ENCODE measurements at places on chromosomes 5 and 9.

DNA sequence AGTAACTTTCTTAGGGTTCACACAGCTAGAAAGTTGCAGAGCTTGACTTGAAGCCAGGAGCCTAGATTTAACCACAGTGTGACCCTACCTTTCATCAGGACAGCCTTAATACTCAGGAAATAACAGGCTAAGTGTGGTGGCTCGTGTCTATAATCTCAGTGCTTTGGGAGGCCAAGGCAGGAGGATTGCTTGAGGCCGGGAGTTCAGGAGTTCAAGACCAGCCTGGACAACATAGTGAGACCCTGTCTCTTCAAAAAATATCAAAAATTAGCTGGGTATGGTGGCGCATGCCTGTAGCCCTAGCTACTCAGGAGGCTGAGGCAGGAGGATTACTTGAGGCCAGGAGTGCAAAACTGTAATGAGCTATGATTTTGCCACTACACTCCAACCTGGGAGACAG lies 681.1 kb downstream of the MAT2B start:
- no peak for DNase-seq

DNA sequence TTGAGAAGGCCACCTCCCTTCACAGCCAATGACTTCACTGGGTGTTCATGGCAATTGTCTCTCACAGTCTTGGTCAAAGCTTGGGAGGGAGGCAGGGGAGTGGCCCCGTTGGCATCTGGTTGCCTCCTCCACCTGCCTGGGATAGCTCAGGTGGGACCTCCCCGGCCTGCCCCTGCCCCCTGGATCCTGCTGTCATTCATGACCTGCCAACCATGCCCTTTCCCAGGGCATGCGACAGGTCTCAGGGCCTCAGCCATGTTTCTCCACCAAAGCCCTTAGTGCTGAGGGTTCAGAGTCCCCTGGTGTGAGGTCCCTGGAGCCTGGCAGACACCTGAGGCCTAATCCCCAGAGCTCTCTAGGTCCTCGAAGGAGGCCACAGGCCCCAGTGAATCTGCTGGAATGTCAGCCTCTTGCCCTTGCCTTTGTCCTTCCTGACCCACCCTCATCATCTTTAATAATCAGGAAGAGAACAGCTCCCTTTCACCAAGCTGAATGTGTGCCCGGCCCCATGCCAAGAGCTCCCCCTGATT lies 5.6 kb downstream of the DAB2IP start:
- no peak for DNase-seq

- DNase-seq: no peak
Observed at GRCh38 chr9:131986576-131986975, 93.1 kb downstream of the MED27 start.

DNA sequence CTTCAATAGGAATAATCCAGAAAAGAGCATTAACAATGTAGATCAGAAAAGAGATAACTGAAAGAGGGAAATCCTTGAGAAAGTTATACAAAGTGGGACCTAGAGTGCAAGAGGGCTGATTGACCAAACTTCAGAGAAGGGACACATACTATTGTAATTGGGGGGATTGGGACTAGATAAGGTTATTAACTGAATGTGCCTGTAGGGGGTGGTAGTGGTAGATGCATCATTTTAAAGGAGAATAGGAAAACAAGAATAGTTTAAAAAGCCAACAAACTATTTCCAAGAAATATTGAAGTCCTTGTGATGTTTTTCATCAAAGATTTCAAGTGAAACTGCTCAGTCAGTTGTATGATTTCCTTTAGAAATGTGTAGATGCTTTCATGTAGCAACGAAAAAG lies 468.5 kb downstream of the TAF11L14 start:
- DNase-seq: no peak

DNA sequence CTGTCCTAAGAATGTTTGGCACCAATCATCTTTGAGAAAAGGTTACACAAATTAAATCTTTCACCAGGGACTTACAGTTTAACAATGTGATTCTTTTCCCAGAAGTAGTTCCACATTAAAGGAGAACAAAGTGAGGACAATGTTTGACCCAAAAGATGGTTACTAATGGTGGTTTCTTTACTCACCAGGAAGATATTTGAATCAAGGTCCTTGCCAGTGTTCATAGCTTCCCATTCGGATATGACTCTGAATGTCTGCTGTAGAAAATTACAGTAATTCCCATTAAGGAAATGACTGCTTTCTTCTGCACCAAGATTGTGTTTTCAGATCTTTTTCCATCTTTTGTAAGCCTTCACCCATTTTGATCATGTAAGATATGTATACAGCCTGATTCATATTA lies 114.6 kb upstream of the ADAMTSL1 start:
- no peak for DNase-seq

- DNase-seq: no peak
Observed at GRCh38 chr9:85744480-85744879, 2.7 kb upstream of the AGTPBP1 start.

DNA sequence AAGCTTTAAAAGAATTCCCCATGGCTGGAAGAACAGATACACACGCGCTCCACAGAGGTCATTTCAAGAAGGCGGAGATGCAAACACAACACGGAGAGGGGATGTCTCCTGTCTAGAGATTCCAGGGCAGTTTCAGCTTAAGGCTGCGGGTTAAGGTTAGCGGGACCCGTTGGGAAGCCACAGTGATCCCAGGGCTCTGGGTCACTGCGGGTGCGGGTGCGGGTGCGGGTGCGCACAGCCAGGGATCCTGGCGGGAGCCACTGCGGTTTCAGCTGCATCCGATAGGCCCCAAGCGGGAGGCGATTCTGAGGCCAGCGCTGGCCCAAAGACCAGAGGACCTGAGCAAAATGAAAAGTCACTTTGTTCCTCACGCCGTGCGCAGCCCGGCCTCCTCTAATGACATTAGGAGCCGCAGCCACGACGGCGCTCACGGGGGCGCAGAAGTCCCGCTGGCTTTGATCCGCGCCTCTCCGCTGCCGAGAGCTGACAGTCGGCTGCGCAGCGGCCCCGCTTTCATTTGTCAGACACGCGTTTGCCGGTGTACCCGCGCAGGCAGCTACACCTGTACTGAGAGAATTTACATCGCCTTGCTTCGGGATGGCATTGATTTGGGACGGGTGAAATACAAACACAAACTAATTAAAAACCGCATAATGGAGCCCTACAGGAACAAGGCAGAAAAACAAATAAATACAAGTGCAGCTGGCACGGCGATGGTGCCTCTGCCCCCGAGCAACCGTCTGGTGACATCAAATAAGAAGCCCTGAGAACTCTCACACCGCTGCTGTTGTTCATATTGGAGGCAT lies 5.3 kb upstream of the IRX1 start:
- DNase-seq: no peak

DNA sequence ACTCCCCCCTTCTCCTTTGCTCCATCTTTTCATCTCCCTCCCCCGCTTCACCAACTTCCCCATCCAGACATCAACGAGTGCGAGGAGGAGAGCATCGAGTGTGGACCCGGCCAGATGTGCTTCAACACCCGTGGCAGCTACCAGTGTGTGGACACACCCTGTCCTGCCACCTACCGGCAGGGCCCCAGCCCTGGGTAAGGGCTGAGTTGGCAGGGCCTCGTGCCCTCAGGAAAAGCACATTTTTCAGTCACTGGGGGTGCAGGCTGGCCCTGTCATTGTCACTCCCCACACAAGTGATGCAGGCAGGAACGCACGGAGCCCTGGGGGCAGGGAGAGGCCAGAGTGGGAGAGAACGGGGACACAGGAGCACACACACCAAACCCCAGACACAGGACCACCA lies 12.4 kb upstream of the ASS1 start:
- no peak for DNase-seq

GRCh38 chr5:171706736-171707441 lies 78.7 kb upstream of the SMIM23 start:
- DNase-seq: no peak

GRCh38 chr5:154388842-154389241 lies 57.0 kb upstream of the SAP30L start:
- no peak for DNase-seq

Measured in stimulated activated CD4-positive, alpha-beta T cell treated with anti-CD3 and anti-CD28 coated beads, Interleukin-12 subunit alpha, Interleukin-12 subunit beta, amount 100 ng/mL, for 48 hours (primary cell).